ENCODE measurements at places on chromosomes 16 and 17.

GRCh38 chr17:10058921-10059683, 139.3 kb downstream of the GAS7 start:
- no peak for DNase-seq

DNA sequence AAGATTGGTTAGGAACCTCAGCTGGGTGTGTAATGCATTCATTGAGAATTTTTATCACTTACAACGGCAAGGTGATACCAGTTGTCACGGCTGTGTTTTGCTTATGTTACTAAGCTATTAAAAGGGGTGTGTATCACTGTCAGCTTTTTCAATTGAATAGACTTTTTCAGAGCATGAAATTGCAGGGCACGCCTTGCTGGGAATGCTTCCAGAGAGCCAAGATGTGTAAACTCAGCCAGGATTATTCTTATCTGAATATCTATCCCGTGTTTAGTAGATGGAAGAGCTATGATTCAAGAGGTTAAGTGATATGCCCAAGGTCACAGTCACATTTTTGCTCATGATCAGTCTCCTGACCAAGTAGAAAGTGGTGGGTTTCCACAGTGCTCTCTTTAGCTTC, 6.6 kb upstream of the TEKT3 start:
- DNase-seq: no peak

GRCh38 chr16:4566144-4566543, 10.0 kb downstream of the C16orf96 start:
- no peak for DNase-seq

DNA sequence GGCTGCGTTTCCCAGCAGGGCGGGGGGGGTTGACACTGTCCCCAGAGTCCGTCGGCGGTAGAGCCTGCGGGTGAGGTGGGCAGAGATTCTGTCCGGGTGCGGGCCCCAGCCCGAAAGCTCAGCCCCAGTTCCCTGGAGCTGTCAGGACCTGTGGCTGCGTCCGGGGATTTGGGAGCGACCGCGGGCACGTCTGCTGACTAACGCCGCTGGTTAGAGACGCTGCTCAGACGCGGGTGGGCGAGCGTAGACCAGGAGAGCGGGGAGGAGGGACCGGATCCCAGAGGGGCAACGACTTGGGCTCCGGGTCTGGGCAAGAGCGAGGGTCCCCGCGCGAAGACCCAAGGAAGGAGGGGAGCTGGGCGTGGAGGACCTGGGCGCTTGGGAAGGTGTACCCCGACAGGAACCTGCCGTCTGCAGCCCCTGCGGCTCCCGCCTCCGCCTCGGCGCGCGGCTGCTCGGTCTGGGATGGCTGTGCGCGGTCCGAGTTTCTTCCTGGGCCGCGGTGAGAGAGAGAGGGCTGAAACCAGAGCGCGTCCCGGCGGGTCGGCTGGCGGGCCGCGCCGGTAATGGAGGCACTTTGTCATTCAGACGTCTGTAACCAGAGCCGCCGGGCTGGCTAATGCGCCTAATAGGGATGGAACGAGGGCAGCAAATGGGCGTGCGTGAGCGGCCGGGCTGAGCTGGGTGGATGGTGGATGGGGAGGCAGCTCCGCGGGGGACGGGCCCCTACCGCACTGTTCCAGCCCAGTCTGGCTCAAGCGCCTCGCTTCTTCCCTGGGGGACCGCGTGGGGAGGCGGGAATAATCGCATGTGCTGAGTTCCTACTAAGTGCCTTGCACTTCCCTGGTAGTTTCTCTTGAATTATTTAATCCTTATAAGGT, 2.3 kb downstream of the NGFR start:
- no peak for DNase-seq

- no peak for DNase-seq
Observed at GRCh38 chr16:87407511-87408112, 15.5 kb downstream of the MAP1LC3B start.

GRCh38 chr16:81634380-81635062, 144.6 kb upstream of the PLCG2 start:
- no peak for DNase-seq

DNA sequence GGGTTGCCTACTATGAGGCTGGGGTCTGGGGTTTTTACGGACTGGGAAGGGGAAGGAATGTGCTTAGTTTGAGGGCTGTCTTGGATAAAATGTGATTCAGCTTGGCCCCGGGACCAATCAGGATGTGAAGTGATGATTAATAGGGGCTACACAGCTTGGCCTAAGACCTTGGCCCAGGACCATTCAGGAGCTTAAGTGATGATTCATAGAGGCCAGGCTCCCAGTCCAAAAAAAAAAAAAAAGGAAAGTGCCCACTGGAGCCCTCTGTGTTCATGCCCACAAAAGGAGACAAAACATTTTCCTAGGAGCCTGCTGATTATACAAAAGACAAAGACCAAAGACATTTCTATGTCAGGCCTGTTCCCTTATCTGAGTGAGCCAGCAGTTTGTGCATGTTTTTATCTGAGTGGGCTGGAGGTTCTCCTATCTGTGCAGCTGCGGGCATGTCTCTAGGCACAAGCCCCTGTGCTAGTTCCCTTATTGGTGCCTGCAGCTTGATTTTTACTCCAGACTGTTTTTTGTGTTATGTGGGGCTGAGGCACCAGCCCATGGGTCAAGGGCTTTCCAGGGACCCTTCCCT, 898.2 kb upstream of the GOT2 start:
- DNase-seq: no peak

DNA sequence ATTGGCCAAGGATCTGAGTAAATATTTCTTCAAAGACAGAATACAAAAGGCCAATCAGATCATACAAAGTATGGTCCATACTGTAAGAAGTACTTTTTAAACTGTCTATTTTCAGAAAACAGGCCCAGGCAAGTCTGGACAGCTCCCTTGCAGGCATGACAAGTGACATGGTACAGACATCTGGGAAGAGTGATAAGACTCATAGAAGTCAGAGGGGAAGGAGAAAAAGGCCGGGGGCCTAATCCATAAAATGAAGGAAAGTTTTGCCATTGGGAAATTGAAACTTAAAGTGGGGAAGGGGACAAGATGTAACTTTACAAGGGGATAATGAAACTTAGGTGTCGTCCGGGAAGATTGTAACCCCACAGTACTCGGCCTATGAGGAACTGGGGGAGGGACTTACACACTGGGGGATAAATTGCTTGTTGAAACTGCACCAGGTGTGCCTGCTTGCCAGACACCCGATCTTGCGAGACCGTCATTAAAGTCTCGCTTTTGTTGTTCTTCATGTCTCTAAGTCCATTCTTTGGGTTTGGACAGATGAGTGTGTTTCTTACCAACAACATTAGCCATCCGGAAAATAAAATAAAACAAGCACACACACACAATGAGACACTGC, 684.0 kb downstream of the CDH11 start:
- no peak for DNase-seq

DNA sequence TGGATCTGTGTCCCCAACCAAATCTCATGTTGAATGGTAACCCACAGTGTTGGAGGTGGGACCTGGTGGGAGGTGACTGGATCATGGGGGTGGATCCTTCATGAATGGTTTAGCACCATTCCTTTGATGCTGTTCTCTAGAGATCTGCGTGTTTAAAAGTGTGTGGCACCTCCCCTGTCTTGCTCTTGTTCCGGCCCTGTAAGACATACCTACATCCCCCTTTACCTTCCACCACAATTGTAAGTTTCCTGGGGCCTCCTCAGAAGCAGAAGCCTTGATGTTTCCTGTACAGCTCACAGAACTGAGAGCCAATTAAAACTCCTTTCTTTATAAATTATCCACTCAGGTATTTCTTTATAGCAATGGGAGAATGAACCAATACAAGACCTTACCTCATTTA, 257.7 kb downstream of the XYLT1 start:
- DNase-seq: no peak

GRCh38 chr17:39677542-39678339, 9.5 kb downstream of the PNMT start:
- DNase-seq: no peak

- no peak for DNase-seq
Observed at GRCh38 chr17:13374203-13375143, 227.3 kb downstream of the HS3ST3A1 start.

GRCh38 chr16:21001262-21001661, 100.7 kb downstream of the LYRM1 start:
- DNase-seq: no peak

GRCh38 chr17:78267253-78268073, 36.0 kb downstream of the TMEM235 start:
- DNase-seq: no peak

DNA sequence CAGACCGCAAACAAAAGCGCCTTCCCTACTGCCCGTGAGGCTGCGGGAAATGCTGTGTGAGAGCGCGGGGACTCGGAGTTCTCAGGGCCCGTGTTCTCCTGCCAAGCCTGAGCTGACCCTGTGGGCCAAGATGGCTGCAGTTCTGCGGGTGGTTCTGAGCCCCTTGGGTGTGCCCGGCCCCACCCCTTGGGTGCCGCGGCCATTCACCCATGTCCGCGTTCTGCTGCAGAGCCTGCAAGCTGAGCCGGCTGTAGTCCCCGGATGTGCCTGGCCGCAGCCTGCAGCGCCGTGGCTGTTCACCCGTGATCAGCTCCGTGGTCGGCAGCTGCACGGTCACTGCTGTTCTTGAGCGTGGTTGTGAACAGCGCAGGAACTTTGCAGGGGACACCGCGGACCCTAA, 20.0 kb downstream of the ACSF3 start:
- no peak for DNase-seq

GRCh38 chr16:25038239-25038954, 23.2 kb upstream of the ARHGAP17 start:
- no peak for DNase-seq

DNA sequence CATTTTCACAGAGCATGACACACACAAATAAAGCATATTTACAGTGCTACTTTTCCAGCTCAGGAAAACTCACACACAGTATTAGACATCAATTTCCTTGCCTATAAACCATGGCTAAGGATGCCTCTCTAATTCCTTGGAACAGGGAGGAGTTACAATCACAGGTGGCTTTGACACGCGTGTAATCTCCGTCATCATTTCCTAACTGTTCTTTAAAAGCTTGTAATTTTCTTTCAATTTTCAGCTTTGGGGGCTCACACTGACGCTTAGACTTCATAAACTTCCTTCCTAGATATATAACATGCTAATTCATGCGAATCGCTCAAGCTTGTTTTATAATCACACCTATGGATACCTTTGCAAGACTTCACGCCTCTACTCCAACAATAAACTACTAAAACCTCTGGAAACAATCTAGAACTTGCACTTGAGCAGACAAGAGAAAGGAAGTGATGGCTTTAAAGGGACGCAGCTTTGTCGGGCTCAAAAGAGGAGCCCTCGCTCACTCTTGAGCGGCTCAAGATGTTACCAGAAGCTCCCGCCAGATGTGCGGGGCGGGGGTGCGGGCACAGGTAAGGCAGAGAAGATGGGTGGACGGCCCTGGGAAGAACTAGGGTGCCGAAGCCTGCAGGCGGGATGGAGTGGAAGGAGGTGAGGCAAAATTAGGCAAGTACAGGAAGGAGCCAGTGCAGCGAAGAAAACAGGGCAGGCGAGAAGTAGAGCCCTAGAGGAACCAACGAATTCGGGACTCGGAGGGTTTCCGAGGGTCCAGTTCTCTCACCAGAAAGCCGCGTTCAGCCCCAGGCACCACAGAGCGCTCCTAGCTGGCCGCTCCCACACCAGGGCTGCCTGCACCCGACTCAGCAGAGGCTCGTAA, 631 bp downstream of the RETREG3 start:
- DNase-seq: no peak

- no peak for DNase-seq
Observed at GRCh38 chr16:21175397-21175796, 16.9 kb downstream of the LDAF1 start.

- DNase-seq: no peak
Observed at GRCh38 chr17:46765453-46765852, 53.0 kb downstream of the WNT3 start.

DNA sequence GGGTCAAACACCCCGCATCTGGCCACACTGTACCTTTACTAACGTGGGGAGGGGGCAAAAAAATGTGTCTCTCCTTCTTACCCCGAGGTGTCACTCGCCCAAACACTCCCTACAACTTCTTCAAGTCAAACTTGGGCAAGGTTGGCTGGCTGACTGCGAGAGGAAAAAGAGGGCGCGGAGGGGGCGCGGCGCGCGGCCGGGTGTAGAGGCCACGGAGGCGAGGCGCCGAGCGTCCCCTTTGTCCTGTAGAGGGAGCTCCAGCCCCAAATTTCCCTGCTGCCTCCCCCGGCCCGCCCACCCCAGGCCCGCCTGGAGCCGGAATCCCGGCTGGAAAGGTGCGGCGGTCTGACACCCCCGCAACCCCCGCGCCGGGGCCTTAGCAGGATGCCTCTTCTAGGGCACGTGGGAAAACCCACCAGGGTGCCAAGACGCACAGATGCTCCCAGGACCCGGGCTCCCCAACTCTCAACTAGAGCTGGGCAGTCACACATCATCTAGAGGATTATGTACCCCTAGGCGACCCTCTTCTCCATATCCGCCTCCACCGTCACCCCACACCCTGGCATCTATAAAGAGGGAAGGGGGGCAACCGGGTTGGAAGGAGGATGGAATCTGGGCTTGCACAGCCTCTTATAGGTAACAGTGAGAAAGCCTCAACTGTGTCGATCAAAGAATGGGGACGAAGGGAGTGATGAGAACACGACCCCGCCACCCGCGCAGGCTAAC, 4.2 kb downstream of the IRX3 start:
- DNase-seq: no peak

GRCh38 chr17:66837885-66838665, 3.2 kb downstream of the CACNG5 start:
- no peak for DNase-seq

DNA sequence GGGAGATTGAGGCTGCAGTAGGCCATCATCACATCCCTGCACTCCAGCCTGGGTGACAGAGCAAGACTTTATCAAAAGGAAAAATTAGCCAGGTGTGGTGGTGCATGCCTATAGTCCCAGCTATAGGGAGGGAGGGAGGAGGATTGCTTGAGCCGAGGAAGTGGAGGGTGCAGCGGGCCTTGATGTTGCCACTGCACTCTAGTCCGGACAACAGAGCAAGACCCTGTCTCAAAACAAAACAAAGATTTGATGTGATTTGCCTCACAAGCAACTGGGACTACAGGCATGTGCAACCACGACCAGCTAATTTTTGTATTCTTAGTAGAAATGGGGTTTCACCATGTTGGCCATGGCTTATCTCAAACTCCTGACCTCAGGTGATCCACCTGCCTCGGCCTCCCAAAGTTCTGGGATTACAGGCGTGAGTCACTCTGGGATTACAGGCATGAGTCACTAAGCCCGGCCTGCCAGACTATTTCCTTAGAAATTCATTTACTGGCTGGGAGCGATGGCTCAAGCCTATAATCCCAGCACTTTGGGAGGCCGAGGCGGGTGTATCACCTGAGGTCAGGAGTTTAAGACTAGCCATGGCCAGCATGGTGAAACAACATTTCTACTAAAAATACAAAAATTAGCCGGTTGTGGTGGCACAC, 11.5 kb downstream of the UBE2G1 start:
- no peak for DNase-seq

GRCh38 chr16:72511171-72511570, 339.2 kb upstream of the PMFBP1 start:
- no peak for DNase-seq

GRCh38 chr17:36120221-36120620, 16.6 kb downstream of the CCL4 start:
- no peak for DNase-seq

DNA sequence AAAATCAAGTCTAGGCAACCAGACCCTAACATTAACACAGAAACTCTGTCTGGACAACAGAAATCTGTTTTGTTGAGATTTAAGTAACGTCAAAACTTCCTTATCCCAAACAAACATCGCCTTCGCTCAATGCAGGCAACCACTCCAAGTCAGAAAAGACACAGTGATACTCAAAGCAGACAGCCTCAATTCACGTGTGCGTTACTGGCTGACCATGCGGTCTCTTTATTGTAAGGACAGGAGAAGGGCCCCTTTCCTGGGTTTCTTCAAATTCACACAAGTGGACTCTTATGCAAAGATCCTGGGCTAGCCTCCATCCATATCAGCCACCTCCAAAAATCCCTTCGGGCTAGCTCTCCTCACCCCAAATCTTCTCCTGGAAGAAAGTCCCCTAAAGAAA, 467.7 kb downstream of the SOX9 start:
- no peak for DNase-seq
